T-helper 17 cell (primary cell): ENCODE measurements at places on chromosomes 4 and X. TPM values are rescaled to one million over a fixed set of nuclear protein-coding genes. Genes with fewer than 3 reads are reported as not detected.

DNA sequence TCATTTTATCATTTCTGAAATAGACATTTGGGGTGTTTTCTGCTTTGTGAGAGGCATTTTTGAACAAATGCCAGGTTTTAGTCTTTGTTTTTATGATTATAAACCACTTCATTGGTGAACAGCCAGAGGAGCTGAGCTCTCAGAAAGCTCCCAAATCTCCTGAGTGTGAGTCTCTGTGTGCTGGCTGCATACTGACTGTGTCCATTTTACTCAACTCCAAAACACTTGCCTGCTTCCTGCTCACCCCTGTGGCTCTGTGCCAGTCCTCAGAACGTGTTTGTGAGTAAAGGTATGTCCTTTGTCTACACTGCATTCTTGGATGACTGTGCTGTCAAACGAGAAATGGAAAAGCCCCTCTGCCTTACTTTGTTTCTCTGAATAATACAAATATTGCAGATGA is 5.4 kb upstream of the LRAT start:
- no peak for DNase-seq

GRCh38 chr4:148216321-148216720 is 225.9 kb downstream of the NR3C2 start:
- DNase-seq = no peak

DNA sequence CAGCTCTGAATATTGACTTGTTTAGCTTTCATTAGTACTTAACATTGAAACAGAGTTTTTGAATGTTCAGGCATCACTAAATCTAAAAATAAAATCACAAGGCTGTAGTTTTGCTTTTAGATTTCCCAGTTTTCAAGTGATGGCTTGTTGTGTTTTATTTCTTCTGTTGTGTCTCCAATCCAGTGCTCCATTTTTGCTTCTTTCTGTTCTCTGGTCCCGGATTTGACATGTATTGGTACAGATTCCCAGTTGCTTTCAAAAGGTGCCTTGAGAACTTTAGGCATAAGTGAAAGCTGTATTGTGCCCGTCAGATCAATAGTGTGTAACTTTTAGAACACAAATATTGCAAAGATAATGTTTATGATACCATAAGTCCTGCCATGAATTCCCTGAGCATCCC is 53.2 kb downstream of the ARHGAP10 start:
- no peak for DNase-seq

- DNase-seq = no peak
Measured at GRCh38 chr4:153495480-153496193, 29.5 kb downstream of the TMEM131L start.

GRCh38 chrX:119041175-119041574 is 31.6 kb upstream of the CT47C1 start:
- no peak for DNase-seq

GRCh38 chr4:91840359-91840758 is 463.4 kb upstream of the GRID2 start:
- no peak for DNase-seq

The OPHN1 gene
- total RNA-seq = 0.37 TPM

DNA sequence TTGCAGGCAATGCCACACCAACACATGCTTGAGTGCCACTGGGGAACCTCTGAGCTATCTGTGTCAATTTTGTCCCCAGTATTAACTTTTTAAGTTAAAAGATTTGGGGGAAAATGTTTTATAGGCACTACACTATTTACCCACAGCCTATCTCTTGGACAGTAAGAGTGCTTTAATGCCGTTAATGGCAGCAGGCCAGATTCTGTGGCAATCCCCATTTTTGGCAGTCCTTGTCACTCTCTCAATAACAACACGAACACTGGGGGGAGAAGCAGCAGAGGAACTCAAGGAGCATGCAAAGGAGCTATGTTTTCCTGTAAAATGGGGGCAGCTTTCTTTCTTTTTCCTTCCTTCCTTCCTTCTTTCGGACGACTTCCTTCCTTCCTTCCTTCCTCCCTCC is 168.6 kb downstream of the NSUN7 start:
- DNase-seq = no peak

- no peak for DNase-seq
Measured at GRCh38 chrX:20320461-20321159, 53.9 kb upstream of the RPS6KA3 start.

The ETDB gene
- total RNA-seq = not detected
